Sciatic nerve (tissue), 2 donors: ENCODE measurements at places on chromosomes 16 and 17.

DNA sequence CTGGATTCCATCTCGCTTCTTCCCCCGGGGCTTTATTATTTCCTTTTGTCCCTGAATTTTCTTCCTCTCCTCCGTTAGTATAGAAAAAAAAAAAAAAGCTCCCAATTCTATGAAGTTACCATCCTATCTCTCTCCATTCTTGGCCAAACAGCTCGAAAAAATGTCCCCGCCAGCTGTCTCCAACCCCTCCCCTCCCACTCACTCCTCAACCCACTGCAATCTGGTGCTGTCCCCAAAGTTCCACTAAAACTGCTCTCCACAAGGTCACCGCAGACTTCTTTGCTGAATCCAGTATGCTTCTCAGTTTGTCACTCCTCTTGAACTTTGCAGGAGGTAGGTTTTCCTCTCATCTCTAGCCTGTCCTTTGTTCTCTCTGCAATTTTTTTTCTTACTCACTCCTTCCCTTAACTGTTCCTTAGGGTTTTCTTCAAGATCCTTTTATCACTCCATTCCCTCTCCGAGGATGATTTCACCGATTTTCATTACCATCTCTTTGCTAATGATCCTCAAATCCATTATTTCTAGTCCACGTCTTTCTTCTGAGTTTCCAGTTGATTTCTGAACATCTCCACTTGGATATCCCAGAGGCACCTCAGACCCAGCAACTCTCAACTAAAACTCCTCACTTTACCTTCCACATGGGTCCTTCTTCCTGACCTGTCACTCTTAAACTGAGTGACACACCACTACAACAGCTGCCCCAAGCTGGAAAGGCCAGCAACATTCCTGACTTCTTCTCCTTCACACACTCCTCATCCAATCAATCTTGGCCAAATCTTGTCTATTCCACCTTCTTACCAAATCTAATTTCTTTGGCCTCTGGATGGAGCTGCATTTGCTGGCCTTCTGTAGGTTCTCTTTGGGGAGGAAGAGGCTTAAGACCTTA lies 1.5 kb upstream of the SUMO2 start:
- DNase-seq: peak; percentile 43

DNA sequence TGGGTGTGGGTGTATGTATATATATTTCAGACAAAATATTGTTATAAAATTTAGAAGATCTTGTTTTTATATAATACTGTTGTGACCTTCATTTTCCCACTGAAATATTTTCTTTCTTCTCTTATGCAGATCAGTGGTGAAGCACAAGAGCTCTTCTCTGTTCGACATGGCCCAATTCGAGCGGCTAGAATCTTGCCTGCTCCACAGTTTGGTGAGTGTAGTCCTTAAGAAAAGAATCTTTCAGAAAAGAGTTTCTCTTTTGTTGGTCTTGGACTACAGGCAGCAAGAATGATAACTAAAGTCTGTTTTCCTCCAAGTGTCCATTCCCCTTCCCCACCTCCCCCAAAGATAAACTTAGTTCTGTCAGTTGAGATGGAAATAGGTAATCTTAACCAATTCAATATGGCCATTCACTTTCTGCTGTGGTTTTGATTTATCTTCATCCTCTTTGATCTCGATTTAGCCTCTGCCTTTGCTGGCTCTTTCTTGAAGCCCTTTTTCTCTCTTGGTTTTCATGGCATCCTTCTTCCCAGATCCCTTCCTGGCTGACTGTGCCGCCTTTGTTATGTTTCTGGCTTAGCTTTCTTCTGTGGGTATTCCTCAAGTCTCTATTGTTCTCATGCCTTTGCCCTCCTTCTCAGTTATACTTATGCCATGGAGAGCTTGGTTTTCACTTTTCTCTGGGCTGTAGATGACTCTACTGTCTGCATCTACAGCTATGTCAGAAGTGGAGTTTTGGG lies 69.6 kb downstream of the BCAS3 start:
- no peak for DNase-seq

GRCh38 chr16:20409398-20410120 lies at the start of gene ACSM5:
ACSM5 (plus strand) TSS chr16:20409534; CDS start chr16:20411485, 1,951 bp downstream.
- peak; percentile 81 for DNase-seq

GRCh38 chr17:79014158-79014758 lies 4.7 kb upstream of the CANT1 start:
- DNase-seq: no peak

GRCh38 chr16:76108460-76108859 lies 168.7 kb upstream of the CNTNAP4 start:
- no peak for DNase-seq
